Bronchial smooth muscle cell (primary cell): ENCODE measurements at places on chromosomes 2 and 18. TPM values are rescaled to one million over a fixed set of nuclear protein-coding genes. Genes with fewer than 3 reads are reported as not detected.

Gene REG1A
- not detected in 2 replicates for total RNA-seq

Gene VIT
- 1.3 and 10.0 TPM in 2 replicates for total RNA-seq

Gene ATOH8
- total RNA-seq: 24.6 and 29.5 TPM in 2 replicates

Gene TUBA4B
- total RNA-seq: under 0.01 TPM in 1 of 2 replicates, not detected in the other

Gene CRACDL
- total RNA-seq: not detected in 2 replicates

Gene FOXD4L1
- under 0.01 TPM in 1 of 2 replicates, not detected in the other for total RNA-seq

Gene TSHZ1
- total RNA-seq: 3.2 and 3.3 TPM in 2 replicates

Gene ITPRID2
- total RNA-seq: 145 and 193 TPM in 2 replicates

Gene UGT1A5
- total RNA-seq: not detected in 2 replicates

Gene NPHP1
- 5.5 and 5.7 TPM in 2 replicates for total RNA-seq

Gene ZSWIM2
- total RNA-seq: not detected in 2 replicates

Gene SLC9A4
- not detected in 2 replicates for total RNA-seq

Gene CFC1
- not detected in 2 replicates for total RNA-seq

Gene ANKRD30BL
- total RNA-seq: not detected in 2 replicates

Gene FAM124B
- total RNA-seq: under 0.01 and 0.16 TPM in 2 replicates

Gene NDC80
- 0.94 and 3.3 TPM in 2 replicates for total RNA-seq

Gene WDR12
- total RNA-seq: 29.2 and 32.5 TPM in 2 replicates

Gene MTHFD2
- 29.0 and 69.7 TPM in 2 replicates for total RNA-seq

Gene ST8SIA5
- 0.16 TPM in 1 of 2 replicates, not detected in the other for total RNA-seq

Gene MPP4
- 0.43 and 0.79 TPM in 2 replicates for total RNA-seq

Gene TMEM18
- 9.8 and 16.1 TPM in 2 replicates for total RNA-seq

Gene TMEM169
- total RNA-seq: 0.16 and 0.26 TPM in 2 replicates

Gene OBSL1
- total RNA-seq: 30.7 and 54.0 TPM in 2 replicates

Gene G6PC2
- not detected in 2 replicates for total RNA-seq

Gene TMEFF2
- 0.69 and 2.2 TPM in 2 replicates for total RNA-seq

Gene KLHL29
- total RNA-seq: 2.0 and 2.5 TPM in 2 replicates

Gene STRADB
- total RNA-seq: 28.6 and 44.8 TPM in 2 replicates

Gene CIDEA
- 0.63 TPM in 1 of 2 replicates, not detected in the other for total RNA-seq

Gene SERPINB3
- 0.09 TPM in 1 of 2 replicates, not detected in the other for total RNA-seq

Gene ING5
- 25.2 and 29.7 TPM in 2 replicates for total RNA-seq

Gene PROKR1
- total RNA-seq: not detected in 2 replicates

Gene ACMSD
- total RNA-seq: not detected in 2 replicates

Gene AFF3
- total RNA-seq: under 0.01 and 0.34 TPM in 2 replicates

Gene CCDC74A
- 7.9 and 9.3 TPM in 2 replicates for total RNA-seq

Gene EVX2
- total RNA-seq: not detected in 2 replicates

Gene SGPP2
- under 0.01 TPM in 1 of 2 replicates, not detected in the other for total RNA-seq

Gene DYSF
- total RNA-seq: 0.09 TPM in 1 of 2 replicates, not detected in the other

Gene SCG2
- 0.09 and 0.63 TPM in 2 replicates for total RNA-seq

Gene CDH7
- not detected in 2 replicates for total RNA-seq

Gene YES1
- total RNA-seq: 36.7 and 74.1 TPM in 2 replicates

Gene TCF23
- total RNA-seq: not detected in 2 replicates

Gene EGR4
- total RNA-seq: under 0.01 TPM in 1 of 2 replicates, not detected in the other

Gene RMC1
- 19.5 and 24.7 TPM in 2 replicates for total RNA-seq

Gene BMP10
- total RNA-seq: not detected in 2 replicates

Gene MFSD6
- total RNA-seq: 5.5 and 7.7 TPM in 2 replicates

Gene GATA6
- total RNA-seq: 3.5 and 4.0 TPM in 2 replicates

Gene SCYGR4
- not detected in 2 replicates for total RNA-seq

Gene HOXD4
- total RNA-seq: not detected in 2 replicates

Gene LRP1B
- total RNA-seq: under 0.01 TPM in 1 of 2 replicates, not detected in the other

Gene ABHD1
- total RNA-seq: 0.16 TPM in 1 of 2 replicates, not detected in the other

Gene OR6B2
- not detected in 2 replicates for total RNA-seq

Gene C1GALT1C1L
- 0.34 and 0.79 TPM in 2 replicates for total RNA-seq

Gene POTEC
- total RNA-seq: not detected in 2 replicates

Gene ADAM23
- total RNA-seq: 6.3 and 11.1 TPM in 2 replicates

Gene TMEM200C
- 0.16 and 0.43 TPM in 2 replicates for total RNA-seq

Gene ST6GAL2
- not detected in 2 replicates for total RNA-seq

Gene RAPH1
- 7.4 and 15.6 TPM in 2 replicates for total RNA-seq

Gene KCNF1
- total RNA-seq: under 0.01 TPM in 1 of 2 replicates, not detected in the other
